AG08396 (cell line): ENCODE measurements at places on chromosomes 6 and 20.

DNA sequence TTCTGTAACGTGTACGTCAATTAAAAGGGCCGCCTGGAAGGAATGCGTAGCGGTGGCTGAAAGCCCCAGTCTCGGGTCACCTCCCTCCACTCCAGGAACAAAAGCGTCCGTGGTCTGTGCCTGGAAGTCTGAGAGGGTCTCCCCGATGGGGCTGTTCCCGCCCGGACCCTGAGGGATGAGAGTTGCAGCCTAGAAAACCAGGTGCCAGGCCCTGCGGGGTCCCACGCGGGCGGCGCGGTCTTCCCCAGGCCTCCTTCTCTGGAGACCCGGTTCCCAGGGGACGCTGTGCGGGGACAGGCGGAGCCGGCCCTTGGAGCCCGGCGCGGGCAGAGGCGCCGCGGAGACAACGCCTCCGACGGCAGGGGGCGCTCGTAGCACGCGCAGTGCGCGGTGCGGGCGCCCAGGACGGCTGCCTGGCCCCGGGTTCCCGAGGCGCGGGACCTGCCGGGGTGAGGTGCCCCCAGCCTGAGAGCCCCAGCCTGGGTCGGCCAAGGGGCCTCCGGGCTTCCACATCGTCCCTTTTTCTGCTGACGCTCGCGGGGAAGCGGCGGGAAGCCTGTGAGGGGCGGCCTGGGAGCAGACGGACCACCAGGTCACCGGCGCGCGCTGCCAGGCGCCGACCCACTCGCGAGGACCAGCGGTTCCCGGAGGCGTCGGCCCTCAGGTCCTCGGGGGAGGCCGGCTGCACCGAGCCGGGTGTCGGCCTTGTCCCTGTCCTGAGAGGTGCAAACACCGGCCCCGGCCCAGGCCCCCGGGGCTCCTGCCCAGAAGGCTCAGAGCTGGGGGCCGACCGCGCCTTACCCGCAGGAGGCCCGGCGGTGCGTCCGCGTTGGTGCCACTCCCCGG, 5.3 kb upstream of the FOXC1 start:
- peak; percentile 89 for DNase-seq

DNA sequence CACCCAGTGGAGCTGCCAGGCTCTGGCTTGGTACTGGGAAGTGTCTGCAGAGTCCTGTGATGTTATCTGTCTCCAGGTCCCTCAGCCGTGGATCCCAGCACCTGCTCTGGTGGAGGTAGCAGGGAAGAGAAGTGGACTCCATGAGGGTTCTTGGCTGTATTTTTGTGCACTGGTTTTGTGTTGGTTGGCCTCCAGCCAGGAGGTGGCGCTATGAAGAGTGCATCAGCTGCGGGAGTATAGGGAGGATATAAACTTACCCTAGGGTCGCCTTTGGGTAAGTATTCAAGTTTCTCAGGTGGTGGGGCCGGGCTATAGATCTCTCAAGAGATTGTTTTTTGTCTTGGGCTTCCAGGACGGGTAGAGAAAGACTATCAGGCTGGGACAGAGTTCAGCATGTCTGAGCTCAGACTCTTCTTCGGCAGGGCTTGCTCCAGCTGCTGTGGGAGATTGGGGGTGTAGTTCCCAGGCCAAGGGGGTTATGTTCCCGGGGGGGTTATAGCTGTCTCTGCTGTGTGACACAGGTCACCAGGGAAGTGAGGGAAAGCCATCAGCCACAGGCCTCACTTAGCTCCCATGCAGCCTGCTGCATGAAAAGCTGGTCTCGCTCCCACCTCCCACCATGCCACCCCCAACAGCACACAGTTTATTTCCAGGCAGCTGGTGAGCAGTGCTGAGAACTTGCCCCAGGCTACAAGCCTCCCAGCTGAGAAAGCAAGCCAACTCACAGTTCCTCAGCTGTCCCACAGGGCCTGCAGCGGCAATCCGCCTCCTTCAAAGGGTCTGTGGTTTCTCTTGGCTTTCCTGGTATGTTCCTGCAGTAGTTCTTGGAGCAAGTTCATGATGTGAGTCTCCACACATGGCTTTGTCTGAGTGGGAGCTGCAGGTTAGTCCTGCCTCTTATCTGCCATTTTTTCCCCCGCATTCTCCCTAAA, 115.7 kb downstream of the AIG1 start:
- DNase-seq: peak; percentile 22

DNA sequence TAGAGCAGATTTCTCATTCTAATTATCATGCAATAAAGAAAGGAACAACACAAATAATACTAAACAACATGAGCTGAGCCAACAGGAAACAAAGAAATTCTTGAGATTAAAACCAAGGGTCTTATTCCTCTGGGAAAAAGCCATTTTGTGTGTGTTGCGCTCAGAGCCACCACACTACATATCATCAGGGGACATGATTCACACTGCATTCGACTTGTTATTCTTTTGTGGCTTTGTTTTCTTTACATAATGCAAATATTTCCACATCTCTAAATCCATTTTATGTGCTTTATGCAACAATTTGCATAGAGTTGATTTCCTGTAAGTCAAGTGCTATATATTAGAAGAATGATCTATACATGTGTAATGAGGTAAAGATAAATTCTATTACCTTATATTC, 719.6 kb downstream of the TBC1D32 start:
- no peak for DNase-seq

GRCh38 chr20:34315236-34315635, 12.1 kb upstream of the AHCY start:
- DNase-seq: no peak

- DNase-seq: no peak
Observed at GRCh38 chr6:86942769-86943516, 5.6 kb downstream of the HTR1E start.

- DNase-seq: no peak
Observed at GRCh38 chr20:16555754-16556153, 17.5 kb downstream of the KIF16B start.

DNA sequence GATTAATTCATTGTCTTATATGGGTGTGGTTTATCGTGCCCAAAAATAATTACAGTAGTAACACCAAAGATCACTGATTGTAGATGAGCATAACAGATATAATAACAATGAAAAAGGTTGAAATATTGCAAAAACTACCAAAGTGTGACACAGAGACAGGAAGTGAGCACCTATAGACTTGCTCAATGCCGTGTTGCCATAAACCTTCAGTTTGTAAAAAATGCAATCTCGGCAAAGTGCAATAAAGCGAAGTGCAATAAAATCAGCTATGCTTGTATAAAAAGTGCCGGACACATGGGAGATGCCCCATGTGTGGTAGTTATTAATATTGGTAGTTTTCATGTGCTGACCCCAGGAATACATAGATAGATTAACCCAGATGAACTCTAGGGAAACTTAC, 192.6 kb downstream of the NRN1 start:
- DNase-seq: no peak
